GM04504 (cell line): ENCODE measurements at places on chromosomes 2 and 18.

GRCh38 chr18:58166278-58166844 lies 122.3 kb downstream of the NEDD4L start:
- no peak for DNase-seq

DNA sequence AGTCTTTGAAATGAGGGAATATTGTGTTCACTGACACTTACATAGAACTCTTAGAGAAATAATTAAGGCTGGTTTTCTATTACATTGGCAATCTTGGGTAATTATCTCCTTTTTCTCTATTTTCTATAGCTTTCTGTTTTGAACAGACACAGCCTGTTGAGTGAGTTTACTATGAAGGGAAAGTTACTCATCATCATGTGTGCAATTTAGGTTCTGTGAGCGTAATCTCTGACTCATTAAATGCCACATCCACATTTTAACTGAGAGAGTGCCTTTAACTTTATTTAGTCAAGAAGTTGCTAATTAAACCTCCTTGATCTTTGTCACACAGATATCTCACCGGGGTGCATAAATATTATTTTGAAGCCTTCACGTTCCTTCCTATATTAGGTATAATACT lies 174.0 kb upstream of the SLC8A1 start:
- DNase-seq: peak; percentile 62

DNA sequence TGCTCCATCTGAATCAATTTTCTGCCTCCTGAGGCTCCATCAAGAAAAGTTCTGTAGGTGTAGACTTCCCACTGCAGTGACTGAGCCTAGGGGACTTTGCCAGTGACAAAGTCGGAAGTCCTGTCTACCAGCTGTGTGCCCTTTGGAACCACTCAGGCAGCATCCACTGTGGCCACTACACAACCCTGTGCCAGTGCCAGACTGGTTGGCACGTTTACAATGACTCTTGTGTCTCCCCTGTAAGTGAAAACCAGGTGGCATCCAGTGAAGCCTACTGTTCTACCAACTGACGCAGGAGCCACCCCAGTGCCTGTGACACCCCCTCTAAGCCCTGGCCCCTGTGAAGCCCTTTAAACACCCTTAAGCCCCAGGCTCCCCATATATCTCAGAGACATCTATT lies 132.1 kb upstream of the SERPINE2 start:
- no peak for DNase-seq

DNA sequence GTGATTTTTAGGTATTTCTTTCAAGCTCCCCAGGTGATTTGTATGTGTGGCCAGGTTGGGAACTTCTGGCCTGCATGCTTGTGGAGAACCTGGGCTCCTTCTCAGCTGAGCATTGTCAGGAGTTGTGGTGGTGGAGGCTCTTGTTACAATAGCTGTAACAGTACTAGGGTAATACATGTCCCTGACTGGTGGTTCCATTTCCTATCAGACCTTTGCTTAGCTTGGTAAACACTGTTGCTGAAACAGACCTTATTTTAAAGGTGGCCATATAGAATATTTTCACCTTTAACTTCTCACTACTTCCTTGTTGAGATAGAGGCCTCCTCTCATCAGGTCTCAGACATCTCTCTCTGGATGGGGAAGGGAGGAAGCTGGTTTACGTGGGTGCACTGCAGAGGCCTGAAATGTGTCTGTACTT lies 79.2 kb downstream of the SETBP1 start:
- no peak for DNase-seq

DNA sequence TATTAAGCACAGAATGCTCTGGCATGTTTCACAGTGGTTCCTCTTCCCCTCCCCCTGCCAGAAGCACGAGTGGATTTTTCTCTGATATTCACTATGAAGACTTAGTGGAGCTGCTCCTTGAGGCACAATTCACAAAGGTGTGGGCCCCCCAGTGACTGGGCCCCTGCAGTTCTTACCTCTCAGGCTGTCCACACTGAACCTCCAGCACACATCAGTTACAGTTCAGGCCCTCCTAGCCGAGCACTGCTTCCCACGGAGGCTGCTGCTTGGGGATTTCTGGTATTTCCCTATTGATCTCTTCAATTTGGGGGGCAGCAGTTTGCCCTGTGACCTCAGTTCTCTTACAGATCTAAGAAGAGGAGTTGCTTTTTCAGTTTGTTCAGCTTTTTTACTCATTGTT lies 236.1 kb downstream of the SH3RF3 start:
- DNase-seq: no peak

DNA sequence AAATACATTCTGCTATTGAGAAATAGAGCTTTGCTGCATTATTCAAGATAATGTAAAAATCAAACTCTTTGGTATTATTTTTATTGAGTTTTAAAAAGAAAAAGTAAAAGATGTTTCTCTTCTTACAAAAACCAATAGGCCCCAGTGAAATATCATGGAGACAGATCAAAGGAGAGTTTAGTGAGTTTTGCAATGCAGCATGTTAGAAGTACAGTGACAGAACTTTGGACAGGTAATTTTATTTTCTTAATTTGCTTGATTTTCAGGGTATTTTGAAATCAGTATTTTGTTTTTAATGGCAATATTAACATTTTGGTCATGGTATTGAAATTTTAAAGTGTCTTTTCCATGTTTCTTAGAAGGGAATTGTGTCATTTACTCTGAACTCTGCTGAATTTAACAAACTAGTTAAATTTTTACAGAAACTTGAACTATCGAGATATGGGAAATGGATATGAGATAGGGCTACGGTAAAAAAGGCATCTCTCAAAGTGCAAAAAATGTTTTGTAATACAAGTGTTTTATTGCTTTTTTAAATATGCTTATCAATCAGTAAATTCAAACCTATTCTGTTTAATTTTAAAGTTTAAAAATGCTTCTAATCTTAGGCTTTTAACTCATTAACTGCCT lies 13.8 kb downstream of the DNAJC10 start:
- DNase-seq: no peak

GRCh38 chr2:44246436-44246835 lies 28.8 kb upstream of the SLC3A1 start:
- no peak for DNase-seq

DNA sequence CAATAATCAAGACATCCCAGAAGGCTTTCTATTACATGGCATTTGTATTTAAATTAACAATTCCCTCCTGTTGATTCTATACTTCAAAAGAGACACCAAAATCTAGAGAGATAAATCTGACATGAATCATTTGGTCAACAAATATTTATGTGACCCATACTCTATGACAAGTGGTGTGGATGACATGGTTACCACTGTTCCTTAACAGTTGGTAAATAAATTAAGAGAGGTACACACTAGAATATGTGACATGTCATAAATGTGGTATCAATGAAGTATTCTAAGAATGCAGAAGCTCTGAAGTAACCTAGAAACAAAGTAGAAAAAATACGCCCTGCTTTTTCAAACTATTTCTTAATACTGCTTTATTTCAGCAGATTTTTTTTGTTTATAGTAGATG lies 255.4 kb downstream of the EXOC6B start:
- DNase-seq: no peak

DNA sequence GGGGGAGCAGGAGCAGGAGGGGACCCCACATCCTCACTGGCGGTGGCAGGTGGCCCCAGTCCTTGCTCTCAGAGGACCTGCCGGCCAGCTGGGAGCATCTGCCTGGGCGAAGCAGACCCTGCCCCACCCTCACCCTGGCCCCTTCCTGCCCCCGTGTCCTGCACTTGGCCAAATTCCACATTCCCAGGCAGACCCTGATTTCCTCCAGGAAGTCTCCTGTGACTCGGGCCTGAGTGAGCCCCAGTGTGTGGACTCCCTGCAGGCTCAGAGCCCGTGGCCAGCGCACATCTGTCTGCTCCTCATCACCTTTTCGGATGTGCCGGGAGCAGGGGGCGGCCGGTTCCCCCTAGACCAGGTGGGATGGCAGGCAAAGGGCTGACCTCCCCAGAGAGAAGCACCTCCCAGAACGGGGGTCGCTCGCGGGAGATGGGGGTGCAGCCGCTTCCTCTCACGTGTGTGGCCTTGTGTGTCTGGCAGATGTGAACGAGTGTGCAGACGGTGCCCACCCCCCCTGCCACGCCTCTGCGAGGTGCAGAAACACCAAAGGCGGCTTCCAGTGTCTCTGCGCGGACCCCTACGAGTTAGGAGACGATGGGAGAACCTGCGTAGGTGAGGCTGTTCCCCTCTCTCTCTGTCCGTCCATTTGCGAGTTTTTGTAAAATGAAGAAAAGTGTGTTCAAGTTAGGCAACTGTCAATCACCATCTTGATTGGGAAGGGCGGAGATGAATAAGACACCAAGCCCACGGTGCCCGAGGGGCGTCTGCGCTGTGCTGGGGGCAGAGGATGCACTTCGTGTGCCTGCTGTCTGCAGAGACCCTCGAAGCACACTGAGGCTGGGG lies 90.4 kb downstream of the TPO start:
- DNase-seq: no peak

GRCh38 chr2:189858291-189858690 lies 74.0 kb downstream of the PMS1 start:
- DNase-seq: no peak

DNA sequence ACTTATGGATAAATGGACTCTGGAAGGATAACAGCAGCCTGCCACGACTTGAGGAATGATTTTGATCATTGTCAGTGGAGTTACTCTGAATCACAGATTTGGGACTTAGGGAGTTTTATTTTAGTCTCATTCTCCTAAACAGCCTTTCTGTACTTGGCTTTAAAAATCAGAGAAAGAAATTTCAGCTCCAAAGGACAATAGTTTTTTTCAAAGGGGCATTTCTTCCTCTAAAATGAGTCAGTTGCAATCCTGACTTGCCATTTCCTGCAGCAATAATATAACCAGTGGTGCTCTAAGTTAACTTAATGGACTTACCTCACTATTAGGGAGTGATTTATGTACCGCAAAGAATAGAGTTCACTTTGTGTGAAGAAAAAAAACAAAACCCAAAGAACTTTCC lies 35.1 kb upstream of the MTX2 start:
- DNase-seq: no peak

- no peak for DNase-seq
Observed at GRCh38 chr2:176099159-176099727, 352 bp upstream of the HOXD12 start.

GRCh38 chr18:71324356-71324755 lies 1035.5 kb downstream of the SOCS6 start:
- no peak for DNase-seq

DNA sequence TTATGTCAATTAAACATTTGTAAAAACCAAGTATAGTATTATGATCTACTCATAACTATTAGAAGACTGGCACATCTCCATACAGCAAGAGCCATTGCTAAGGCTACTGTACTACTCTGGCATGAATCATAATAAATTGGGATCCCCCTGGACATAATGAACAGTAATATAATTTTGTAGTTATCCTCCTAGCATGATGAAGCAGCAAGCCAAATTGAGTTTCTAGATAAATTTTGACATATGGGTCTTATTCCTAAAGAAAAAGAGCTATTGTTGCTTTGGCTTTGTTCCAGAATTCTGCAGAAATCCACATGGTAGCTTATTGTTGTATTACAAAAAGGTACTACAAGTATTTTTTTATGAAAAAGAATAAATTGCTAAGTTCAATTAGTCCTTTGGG lies 204.3 kb downstream of the CAMKMT start:
- DNase-seq: no peak

DNA sequence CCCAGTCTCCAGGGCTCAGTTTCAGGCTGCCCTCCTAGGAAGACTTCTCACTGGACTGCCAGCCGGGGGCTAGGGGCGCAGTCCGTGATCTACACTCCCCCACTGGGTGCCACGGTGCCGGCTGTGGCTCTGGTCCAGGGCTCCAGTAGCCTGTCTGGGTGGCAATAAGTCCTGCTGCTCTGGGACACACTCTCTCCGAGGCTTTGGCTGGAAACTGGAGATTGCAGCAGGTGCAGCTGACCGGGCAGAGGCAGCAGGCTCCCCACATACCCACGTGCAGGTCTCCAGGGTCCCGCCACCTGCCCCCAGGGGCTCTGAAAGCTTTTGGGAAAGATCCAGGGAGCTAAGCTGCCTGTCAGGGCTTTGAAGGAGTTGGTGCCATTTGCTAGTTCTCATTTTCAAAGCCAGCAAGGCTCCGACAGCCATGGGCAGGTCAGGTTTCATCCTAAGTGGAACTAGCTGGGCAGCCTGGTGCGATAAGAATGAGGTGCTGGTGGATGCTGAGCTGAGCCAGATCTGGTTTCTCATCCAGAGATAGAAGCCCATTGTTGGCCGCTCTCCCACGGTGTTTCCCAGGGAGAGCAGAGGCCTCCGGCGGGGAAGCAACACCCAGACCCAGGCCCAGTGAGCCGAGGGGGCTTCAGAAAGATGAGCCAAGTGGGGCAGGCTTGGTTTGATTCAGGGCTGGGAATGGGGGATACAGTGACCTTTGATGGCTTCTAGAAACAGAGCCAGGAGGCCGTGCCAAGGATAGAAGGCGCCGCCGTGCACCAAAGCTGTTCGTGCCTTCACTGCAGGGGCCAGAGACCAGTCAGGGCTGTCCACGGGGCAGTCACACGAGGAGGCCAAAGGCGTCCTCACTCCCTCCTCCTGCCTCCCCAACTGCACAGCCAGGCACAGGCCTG lies 141.7 kb upstream of the GPC1 start:
- no peak for DNase-seq

DNA sequence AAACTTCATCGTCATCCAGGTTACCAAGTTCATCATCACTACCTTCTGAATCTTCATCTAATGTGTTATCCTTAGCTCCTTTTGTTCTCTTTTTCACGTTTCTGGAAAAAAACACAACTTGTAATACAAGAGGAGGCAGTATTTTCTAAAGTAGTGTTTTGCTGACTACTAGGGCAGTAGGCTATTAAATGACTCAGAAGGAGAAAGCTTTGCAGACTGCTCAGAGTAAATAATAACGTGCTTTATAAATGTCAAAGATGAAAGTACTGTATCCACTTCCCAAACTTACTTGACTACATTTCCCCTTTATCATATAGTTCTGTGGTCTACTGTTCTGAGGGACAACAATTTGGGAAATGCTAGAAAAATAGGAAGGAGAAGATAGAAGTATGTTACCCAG lies 15.6 kb downstream of the CEBPZOS start:
- no peak for DNase-seq

DNA sequence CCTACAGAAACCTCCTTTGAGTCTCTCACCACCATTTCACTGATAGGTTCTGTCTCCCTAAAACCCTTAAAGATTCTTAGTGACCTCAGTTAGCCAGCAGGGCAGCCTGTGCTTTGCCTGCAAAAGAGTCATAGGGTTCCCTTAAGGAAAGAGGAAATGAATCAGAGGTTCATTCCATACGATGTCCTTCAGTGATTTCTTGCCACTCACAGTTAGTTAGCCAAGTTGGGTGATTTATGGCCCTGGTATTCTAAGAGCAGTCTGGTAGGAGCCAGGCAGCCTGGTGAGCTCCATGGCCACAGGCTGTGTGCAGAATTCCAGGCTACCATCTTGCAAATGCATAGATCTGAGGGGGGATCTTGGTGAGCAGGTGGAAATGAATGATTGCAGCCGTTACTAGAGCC lies 18.7 kb upstream of the CCBE1 start:
- peak; percentile 74 for DNase-seq

GRCh38 chr2:160751021-160751420 lies 257.4 kb upstream of the RBMS1 start:
- DNase-seq: no peak

DNA sequence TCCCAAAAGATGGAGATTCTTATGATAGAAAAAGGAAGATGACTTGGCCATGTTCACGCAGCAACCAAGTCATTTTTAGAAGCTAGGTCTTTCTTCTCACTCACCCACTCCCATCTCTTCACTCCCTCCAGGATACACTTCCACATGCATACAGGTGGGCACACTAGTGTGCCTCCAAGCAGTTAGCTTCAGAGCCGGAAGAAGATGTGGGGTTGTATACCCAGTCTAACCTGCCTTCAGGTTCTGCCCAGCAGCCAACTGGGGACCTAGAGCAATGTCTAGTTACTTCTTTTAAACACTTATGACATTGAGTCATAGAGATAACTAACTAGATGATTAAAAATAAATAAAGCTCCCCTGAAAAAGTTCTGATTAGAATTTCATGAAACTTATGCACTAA lies 21.8 kb upstream of the TANK start:
- DNase-seq: no peak

- DNase-seq: no peak
Observed at GRCh38 chr18:7954238-7954637, 387.1 kb downstream of the PTPRM start.
